ENCODE measurements at places on chromosomes 6 and 20. TPM values are rescaled to one million over a fixed set of nuclear protein-coding genes. Genes with fewer than 3 reads are reported as not detected.
A peak's percentile ranks its signal among the peaks of the same experiment; 100 is the strongest.

Gene NRSN1
- total RNA-seq: not detected

Gene ARG1
- total RNA-seq: not detected

Gene APCDD1L
- total RNA-seq: not detected

Gene RGL2
- total RNA-seq: 22.9 TPM

Gene HCK
- 0.28 TPM for total RNA-seq

Gene CTAGE9
- total RNA-seq: not detected

Gene TCF19
- total RNA-seq: 103 TPM

Gene ZC2HC1B
- total RNA-seq: not detected

Gene AKAP12
- total RNA-seq: 1.1 TPM

Gene VPS16
- total RNA-seq: 47.8 TPM

DNA sequence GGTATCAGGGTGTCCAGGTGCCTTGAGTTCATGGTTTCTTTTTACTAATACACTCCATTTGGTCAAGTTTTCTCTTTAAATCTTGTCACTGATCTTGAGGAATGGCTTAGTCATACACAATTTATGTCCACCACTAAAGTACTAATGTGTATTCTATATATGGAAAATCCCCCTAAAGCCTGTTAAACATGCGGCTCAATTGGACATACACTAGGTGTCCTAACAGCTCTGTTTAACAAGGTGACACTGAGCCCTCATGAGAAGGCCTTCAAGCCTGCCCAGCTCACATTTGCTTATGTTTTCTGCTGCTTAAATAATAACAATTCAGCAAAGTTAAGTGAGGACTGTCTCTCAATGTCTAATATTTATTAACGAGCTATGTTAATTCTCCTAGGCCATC lies 31.5 kb downstream of the PDE7B start:
- no peak for DNase-seq
- peaks cover 35% of the 10 kb centered on the region for H3K4me1 ChIP-seq
- H3K36me3 ChIP-seq: no peaks in the 10 kb centered on the region
- no peak overlapping the region for H3K4me3 ChIP-seq
- H3K27me3 ChIP-seq: no peaks in the 10 kb centered on the region
- no peak overlapping the region for H3K27ac ChIP-seq

DNA sequence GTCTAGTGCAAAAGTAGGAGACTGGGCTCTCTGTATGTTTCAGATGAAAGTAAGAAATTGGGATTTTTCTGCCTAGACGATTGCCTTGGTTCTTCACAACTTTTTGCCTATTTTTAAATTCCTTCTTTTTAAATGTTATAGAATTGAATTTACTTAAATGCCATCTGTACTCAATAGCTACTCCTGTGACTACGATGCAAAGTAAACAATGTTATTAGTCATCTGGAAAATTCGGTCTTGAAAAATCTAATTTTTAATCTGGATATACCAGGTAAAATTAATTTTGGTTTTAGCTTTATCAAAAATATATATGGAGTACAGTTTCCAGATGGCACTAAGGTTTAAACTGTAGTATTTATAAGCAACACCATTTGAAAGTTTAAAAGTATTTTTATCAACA lies 472.2 kb downstream of the UTRN start:
- no peak overlapping the region for H3K27ac ChIP-seq
- no peak overlapping the region for H3K4me3 ChIP-seq
- H3K4me1 ChIP-seq: no peaks in the 10 kb centered on the region
- no peaks in the 10 kb centered on the region for H3K27me3 ChIP-seq
- peaks cover 18% of the 10 kb centered on the region for H3K36me3 ChIP-seq
- no peak for DNase-seq

GRCh38 chr20:21203088-21203656 lies 77.3 kb downstream of the KIZ start:
- H3K4me3 ChIP-seq: no peak overlapping the region
- H3K27ac ChIP-seq: no peak overlapping the region
- no peak for DNase-seq
- no peaks in the 10 kb centered on the region for H3K4me1 ChIP-seq
- H3K36me3 ChIP-seq: no peaks in the 10 kb centered on the region

GRCh38 chr6:27830212-27830599 lies 82.0 kb downstream of the OR2B2 start:
- peak overlapping the region; percentile 94 for H3K27ac ChIP-seq
- H3K4me3 ChIP-seq: peak overlapping the region; percentile 87
- no peak for DNase-seq
- H3K4me1 ChIP-seq: peaks cover 18% of the 10 kb centered on the region

- no peak for DNase-seq
- H3K4me1 ChIP-seq: no peaks in the 10 kb centered on the region
- no peak overlapping the region for H3K4me3 ChIP-seq
- H3K27ac ChIP-seq: no peak overlapping the region
These were observed 155.8 kb downstream of the SOBP start for GRCh38 chr6:107645740-107646139.

DNA sequence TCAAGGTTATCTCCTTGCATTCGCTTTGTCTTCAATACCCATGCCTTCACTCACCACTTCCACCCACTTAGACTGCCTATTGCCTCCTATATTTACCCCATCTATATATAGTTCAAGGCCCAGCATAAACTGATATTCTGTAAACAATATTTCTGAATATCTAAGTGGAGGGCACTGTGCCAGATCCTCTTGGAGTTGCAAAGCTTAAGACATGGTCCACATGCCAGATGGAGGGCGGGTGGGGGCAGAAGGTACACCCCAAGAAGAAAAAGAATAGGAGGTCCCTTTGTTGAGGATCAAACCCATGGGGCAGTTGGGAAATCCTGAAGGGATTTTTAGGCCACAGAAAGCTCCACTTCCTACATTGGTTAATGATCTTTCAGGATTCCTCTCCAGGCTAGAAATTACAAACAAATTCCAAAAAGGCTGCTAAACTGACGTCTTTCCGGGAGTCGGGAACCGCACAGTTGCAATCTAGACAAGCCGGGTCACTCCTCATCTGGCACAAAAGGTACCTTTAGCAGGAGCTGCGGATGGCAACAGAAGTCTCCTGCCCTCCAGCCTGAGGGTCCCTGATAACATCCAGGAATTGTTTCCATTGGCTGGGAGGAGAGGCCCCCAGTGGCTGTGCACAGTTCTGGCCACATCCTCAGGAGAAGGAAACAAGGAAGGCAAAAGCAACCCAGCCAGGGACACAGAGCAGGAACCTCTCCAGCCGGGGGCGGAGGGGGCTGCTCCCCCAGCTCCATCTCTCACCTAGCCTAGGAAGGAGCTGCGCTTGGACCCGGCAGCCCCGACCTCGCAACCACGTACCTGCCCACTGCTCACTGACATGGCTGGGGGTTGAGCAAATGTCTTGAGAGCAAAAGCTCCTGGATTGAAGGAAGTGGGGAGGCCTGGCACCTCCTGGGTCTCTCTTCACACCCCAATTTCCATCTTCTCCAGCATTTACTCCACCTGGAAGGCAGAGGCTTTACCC lies 5.9 kb upstream of the LPIN3 start:
- no peak for DNase-seq
- no peak overlapping the region for H3K27ac ChIP-seq
- H3K4me3 ChIP-seq: no peak overlapping the region
- peaks cover 5% of the 10 kb centered on the region for H3K4me1 ChIP-seq
- no peaks in the 10 kb centered on the region for H3K36me3 ChIP-seq
- no peaks in the 10 kb centered on the region for H3K27me3 ChIP-seq

- H3K27me3 ChIP-seq: no peaks in the 10 kb centered on the region
- no peaks in the 10 kb centered on the region for H3K36me3 ChIP-seq
- no peak overlapping the region for H3K4me3 ChIP-seq
- peaks cover 22% of the 10 kb centered on the region for H3K4me1 ChIP-seq
These were observed 31.2 kb downstream of the CITED2 start for GRCh38 chr6:139343052-139343750.

- no peak overlapping the region for H3K27ac ChIP-seq
- no peaks in the 10 kb centered on the region for H3K36me3 ChIP-seq
- no peaks in the 10 kb centered on the region for H3K4me1 ChIP-seq
- H3K4me3 ChIP-seq: no peak overlapping the region
These were observed 5.5 kb upstream of the DAAM2 start for GRCh38 chr6:39786649-39787048.

- no peaks in the 10 kb centered on the region for H3K36me3 ChIP-seq
- H3K27ac ChIP-seq: no peak overlapping the region
- no peak overlapping the region for H3K4me3 ChIP-seq
- no peaks in the 10 kb centered on the region for H3K4me1 ChIP-seq
- H3K27me3 ChIP-seq: no peaks in the 10 kb centered on the region
These were observed 63.0 kb downstream of the SNRNP48 start for GRCh38 chr6:7652957-7653356.

GRCh38 chr20:53017206-53017605 lies 45.0 kb downstream of the TSHZ2 start:
- DNase-seq: no peak
- H3K4me3 ChIP-seq: no peak overlapping the region
- no peaks in the 10 kb centered on the region for H3K4me1 ChIP-seq
- no peak overlapping the region for H3K27ac ChIP-seq
- H3K27me3 ChIP-seq: no peaks in the 10 kb centered on the region
- no peaks in the 10 kb centered on the region for H3K36me3 ChIP-seq

GRCh38 chr20:14259689-14260088 lies 77.7 kb downstream of the FLRT3 start:
- no peaks in the 10 kb centered on the region for H3K27me3 ChIP-seq
- H3K27ac ChIP-seq: no peak overlapping the region
- no peak for DNase-seq
- H3K36me3 ChIP-seq: no peaks in the 10 kb centered on the region
- H3K4me3 ChIP-seq: no peak overlapping the region

DNA sequence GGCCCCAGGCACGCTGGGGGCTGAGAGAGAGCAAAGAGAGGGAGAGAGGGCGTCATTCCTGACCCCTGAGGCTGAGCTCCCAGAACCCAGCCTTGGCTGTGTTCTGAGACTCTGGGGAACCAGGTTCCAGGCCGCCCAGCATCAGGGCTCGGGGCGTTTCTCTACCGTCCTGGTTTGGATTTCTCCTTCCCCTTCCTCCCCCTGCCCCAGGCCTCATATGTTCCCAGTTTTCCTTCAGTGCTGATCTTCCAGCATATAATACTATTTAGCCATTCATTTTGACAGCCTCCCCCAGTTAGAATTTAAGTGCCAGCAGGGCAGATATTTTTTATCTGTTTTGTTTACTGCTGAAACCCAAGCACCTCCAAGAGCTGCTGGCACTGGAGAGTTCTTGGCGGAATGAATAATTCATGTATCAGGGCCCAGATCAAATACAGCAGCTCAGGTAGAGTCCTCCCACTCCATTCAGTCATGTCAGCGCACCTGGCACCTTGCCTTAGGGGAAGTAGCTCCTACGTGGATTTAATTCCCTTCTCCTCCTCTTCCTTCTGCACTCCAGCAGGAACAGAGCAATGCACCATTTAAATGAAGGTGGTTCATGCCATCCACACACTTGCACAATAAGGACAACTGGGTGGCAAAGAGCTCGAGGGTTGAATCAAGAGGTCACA lies 23.4 kb upstream of the FRMD1 start:
- H3K27ac ChIP-seq: no peak overlapping the region
- H3K4me3 ChIP-seq: no peak overlapping the region
- H3K4me1 ChIP-seq: no peaks in the 10 kb centered on the region
- DNase-seq: no peak

GRCh38 chr6:131657630-131658111 lies 20.6 kb downstream of the ENPP3 start:
- no peak for DNase-seq
- no peaks in the 10 kb centered on the region for H3K27me3 ChIP-seq
- no peak overlapping the region for H3K4me3 ChIP-seq
- no peaks in the 10 kb centered on the region for H3K4me1 ChIP-seq
- no peaks in the 10 kb centered on the region for H3K36me3 ChIP-seq

DNA sequence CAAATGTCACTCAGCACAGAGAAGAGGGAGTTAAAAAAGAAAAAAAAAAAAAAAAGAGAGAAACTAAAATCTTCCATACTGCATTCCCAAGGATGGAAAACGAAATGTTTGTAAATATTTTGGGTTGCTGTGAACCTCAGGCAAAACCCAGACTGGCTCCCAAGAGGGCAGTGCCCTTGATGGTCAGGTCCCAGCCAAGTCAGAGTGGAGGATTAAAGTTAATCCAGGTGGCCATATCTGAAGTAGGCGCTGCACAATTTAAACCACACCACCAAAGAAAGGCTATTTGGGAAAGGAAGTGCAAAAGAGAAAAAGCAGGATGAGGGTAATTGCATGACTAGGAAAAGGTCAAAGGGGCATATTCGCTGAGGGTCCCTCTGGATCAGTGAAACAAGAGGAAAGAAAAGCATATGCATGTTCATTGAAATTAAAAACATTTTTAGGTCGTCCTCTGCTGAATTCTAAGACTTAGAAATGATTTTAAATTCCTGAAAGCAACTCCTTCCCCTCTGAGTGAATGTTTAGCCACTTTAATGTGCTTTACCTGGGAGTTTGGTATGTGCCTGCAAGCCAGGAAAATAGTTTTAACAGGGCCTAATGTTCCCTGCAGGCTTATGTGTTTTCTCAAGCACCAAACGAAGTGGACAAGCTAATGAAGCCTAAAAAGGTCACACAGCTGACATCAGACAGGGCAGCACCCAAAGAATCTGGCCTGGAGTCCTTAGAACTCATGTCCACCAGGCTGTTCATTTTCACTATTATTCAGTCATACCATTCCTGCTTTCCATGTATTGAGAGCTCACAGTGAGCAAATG lies 159.1 kb downstream of the HACE1 start:
- no peak overlapping the region for H3K27ac ChIP-seq
- H3K36me3 ChIP-seq: no peaks in the 10 kb centered on the region
- peaks cover 23% of the 10 kb centered on the region for H3K4me1 ChIP-seq
- no peak overlapping the region for H3K4me3 ChIP-seq
- H3K27me3 ChIP-seq: no peaks in the 10 kb centered on the region
- DNase-seq: no peak

- H3K27ac ChIP-seq: no peak overlapping the region
- no peak for DNase-seq
- no peaks in the 10 kb centered on the region for H3K36me3 ChIP-seq
- no peak overlapping the region for H3K4me3 ChIP-seq
These were observed 149.8 kb downstream of the SYCP2 start for GRCh38 chr20:59783641-59784010.

DNA sequence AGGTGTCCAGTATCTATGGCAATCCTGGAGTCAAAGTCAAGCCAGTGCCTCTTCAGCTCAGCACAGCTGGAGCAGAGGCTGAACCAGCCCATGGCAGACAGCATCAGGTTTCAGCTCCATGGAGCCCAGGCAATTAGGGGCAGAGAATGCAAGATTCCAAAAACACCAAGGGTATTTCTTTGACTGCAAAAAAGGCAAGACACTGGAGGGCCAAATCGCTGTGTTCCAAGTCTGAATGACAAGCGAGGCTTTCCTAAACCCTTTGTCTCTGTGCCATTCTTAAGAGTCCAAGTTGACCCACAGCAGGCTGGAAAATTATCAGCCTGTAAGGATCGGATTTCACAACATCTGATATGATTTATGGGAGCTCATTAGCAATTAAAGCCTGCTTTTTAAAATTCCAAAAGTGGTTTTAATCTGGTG lies 49.7 kb upstream of the TGM3 start:
- no peaks in the 10 kb centered on the region for H3K27me3 ChIP-seq
- H3K36me3 ChIP-seq: no peaks in the 10 kb centered on the region
- no peaks in the 10 kb centered on the region for H3K4me1 ChIP-seq
- H3K27ac ChIP-seq: no peak overlapping the region
- no peak for DNase-seq

GRCh38 chr6:89050697-89051096 lies 29.9 kb upstream of the PNRC1 start:
- no peaks in the 10 kb centered on the region for H3K27me3 ChIP-seq
- H3K4me3 ChIP-seq: no peak overlapping the region
- no peaks in the 10 kb centered on the region for H3K36me3 ChIP-seq

- H3K27me3 ChIP-seq: no peaks in the 10 kb centered on the region
- no peak for DNase-seq
- H3K27ac ChIP-seq: no peak overlapping the region
- H3K4me3 ChIP-seq: no peak overlapping the region
- no peaks in the 10 kb centered on the region for H3K4me1 ChIP-seq
These were observed 134.0 kb downstream of the SAMD5 start for GRCh38 chr6:147642458-147642857.

All from CD8-positive, alpha-beta memory T cell (primary cell).